Naive thymus-derived CD8-positive, alpha-beta T cell (primary cell): ENCODE measurements at places on chromosomes 3 and 15. TPM values are rescaled to one million over a fixed set of nuclear protein-coding genes. Genes with fewer than 3 reads are reported as not detected.

DNA sequence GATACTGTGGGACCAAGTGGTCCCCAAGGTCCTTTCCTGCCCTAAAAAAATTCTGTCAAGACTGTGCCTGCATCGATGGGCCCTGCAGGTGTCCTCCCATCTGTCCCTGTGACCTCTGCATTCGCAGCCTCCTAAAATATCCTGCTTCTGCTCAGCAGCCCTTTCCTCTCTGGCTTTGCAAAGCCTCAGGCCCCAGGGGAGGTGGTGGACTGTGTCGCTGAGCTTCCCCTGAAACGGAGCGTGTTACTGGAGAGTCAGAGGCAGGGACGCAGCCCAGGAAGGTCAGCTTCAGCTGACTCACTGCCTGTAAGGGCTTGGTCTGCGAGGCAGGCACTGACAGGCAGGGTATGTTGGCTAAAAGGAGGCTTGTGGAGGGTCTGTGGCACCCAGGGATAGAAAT lies 110.0 kb downstream of the RAB11A start:
- no peak overlapping the region for H3K27ac ChIP-seq
- no peak for DNase-seq
- H3K27me3 ChIP-seq, result peaks cover 19% of the 10 kb centered on the region
- H3K4me3 ChIP-seq, result no peak overlapping the region
- H3K36me3 ChIP-seq, result no peaks in the 10 kb centered on the region

GRCh38 chr3:186380622-186381380 lies 18.8 kb upstream of the DGKG start:
- no peak for DNase-seq
- no peaks in the 10 kb centered on the region for H3K36me3 ChIP-seq
- H3K4me3 ChIP-seq, result no peak overlapping the region
- no peaks in the 10 kb centered on the region for H3K4me1 ChIP-seq

DNA sequence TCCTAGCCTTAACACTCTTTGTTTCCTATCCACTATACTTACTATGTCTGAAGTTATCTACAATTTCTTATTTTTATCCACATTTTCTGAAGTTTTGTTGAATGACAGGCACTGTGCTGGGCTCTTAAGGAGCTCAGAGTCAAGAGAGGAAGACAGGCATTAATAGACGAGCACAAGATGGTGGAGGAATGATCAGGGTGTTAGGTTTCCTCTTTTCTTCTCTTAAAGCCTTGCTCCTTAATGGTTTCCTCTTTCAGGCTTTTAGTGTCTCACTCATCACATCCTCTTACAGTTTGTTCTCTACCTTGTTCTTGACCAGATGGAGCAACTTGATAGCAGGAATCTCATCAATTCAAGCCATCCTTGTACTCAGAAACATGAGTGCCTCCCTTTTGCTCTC lies 52.9 kb upstream of the BCL6 start:
- H3K4me1 ChIP-seq, result peaks cover 19% of the 10 kb centered on the region
- no peak for DNase-seq
- no peaks in the 10 kb centered on the region for H3K27me3 ChIP-seq
- H3K4me3 ChIP-seq, result peak overlapping the region; percentile 20
- H3K36me3 ChIP-seq, result no peaks in the 10 kb centered on the region

DNA sequence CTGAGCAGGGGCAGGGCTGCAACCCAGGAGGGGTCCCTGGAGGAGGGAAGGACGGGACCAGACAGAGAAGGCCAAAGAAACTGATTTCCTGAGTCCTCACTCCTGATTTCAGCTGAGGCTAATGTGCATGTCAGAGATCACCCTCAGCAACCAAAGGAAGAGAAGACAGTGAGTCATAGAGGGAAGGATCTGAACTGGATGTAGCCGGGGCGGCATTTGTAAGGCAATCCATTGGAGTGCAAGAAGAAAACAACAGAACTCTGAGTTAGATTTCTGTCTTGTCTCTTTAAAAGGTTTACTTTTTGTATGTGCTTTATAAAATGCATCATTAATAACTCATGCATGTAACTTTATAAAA lies 105.3 kb upstream of the AGBL1 start:
- H3K4me3 ChIP-seq, result no peak overlapping the region
- no peaks in the 10 kb centered on the region for H3K36me3 ChIP-seq
- H3K27me3 ChIP-seq, result peaks cover 37% of the 10 kb centered on the region
- H3K27ac ChIP-seq, result no peak overlapping the region
- no peak for DNase-seq
- H3K4me1 ChIP-seq, result no peaks in the 10 kb centered on the region

DNA sequence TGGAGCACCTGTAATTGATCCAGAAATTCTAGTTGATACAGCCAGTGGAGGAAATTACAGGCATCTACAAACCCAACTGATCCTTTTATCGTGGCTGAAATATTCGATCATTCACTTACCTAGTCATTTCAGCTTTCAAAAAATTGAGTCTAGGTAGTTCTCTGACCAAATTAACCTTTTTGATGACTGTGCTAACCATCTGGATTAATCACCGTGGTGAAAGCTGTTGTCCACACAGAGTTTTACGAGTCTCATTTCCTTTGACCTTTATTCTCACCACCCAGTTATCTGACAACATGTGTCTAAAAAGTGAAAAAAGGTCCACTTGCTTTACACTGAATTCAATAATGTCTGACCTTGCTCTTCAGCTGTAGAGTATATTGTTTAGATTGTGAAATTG lies 354.3 kb downstream of the AGBL1 start:
- no peak for DNase-seq
- no peak overlapping the region for H3K27ac ChIP-seq
- H3K4me1 ChIP-seq, result no peaks in the 10 kb centered on the region
- no peak overlapping the region for H3K4me3 ChIP-seq
- H3K36me3 ChIP-seq, result no peaks in the 10 kb centered on the region

DNA sequence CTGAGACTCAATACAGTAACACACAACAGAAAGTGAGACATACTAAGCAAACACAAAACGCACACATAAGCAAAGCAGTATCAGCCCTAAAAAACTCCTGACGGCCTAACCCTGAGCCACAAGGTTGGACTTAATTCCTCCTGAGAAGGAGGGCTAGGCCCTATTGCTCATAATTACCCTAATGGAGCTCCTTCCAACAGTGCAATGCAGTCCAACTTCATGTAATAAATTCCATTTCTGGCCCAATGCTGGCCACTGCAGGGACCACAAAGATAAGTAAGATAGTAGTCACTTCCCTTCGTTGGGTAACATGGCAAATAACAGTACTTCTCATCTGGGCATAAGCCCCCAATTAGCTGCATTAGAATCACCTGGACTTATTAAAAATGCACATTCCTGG lies 4.2 kb downstream of the VPS39 start:
- H3K27ac ChIP-seq, result peak overlapping the region; percentile 63
- H3K36me3 ChIP-seq, result no peaks in the 10 kb centered on the region
- peaks cover 70% of the 10 kb centered on the region for H3K4me1 ChIP-seq
- no peak overlapping the region for H3K4me3 ChIP-seq
- no peaks in the 10 kb centered on the region for H3K27me3 ChIP-seq

Gene GPR149
- total RNA-seq, result not detected

DNA sequence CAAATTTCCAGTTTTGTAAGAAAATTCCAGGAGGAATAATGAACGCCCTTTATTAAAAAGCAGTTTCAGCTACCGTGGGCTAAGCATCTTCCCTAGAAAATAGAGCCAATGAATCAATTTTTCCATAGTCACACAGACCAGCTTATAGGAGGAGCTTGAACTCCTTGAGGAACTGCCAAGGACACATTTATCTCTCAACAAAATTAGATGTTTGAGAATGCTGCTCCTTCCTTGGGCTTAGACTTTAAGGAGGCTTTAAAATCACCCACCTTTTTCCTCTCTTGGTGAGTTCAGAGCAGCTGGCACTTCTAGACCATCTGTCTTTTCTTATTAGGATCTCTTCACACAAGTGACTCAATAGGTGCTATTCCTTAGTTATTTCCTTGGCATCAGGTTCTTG lies 588.0 kb downstream of the SQOR start:
- H3K27ac ChIP-seq, result no peak overlapping the region
- no peaks in the 10 kb centered on the region for H3K27me3 ChIP-seq
- H3K36me3 ChIP-seq, result no peaks in the 10 kb centered on the region
- no peak for DNase-seq
- no peaks in the 10 kb centered on the region for H3K4me1 ChIP-seq

- no peaks in the 10 kb centered on the region for H3K4me1 ChIP-seq
- H3K4me3 ChIP-seq, result no peak overlapping the region
- no peaks in the 10 kb centered on the region for H3K27me3 ChIP-seq
- no peak for DNase-seq
- H3K27ac ChIP-seq, result no peak overlapping the region
These were observed 599.4 kb downstream of the ZIC1 start for GRCh38 chr3:148008591-148008990.

- no peaks in the 10 kb centered on the region for H3K27me3 ChIP-seq
- DNase-seq, result no peak
- H3K4me1 ChIP-seq, result no peaks in the 10 kb centered on the region
- no peak overlapping the region for H3K4me3 ChIP-seq
- no peak overlapping the region for H3K27ac ChIP-seq
- H3K36me3 ChIP-seq, result peaks cover 37% of the 10 kb centered on the region
These were observed 51.7 kb downstream of the SLC6A6 start for GRCh38 chr3:14453876-14454638.
